HCEC 1CT (cell line): ENCODE measurements at places on chromosomes 3 and 15.

DNA sequence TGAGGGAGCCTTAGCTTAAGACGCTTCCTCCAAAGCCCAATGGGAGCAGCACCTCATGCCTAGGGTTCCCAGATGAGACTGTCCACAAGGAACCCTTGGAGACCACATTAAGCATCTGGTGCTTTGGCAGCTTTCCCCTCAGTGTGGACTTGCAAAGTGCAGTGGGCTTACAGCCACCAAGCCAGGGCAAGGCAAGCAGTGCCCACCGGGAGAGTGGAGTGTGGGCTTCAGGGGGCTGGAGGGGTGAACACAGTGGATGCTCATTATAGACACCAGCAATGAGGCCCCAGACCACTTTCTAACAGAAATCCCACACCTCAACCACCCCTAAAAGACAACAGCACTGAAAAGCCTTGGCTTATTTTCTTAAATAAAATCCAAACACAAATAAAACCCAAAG, 9.1 kb upstream of the MUSTN1 start:
- no peak for DNase-seq

DNA sequence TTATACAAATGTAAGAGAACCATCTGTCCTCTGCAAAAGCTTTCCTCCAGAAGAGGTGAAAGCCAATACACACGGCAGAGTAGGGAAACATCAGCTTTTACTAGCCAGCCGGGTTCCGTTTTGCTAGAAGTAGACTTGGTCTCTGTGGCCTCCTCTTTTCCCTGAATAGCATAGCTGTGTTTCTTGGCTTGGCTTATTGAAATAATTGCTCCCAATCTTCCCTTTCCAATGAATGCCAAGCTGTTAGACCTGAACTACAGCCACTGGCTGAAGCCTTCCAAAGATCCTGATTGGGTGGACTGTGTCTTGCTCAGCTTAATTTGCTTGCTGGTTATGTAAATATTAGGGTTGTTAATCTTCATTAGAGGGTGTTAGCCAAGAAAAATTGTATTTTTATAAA, 157.8 kb upstream of the ROPN1 start:
- DNase-seq = no peak

- peak; percentile 69 for DNase-seq
These were observed 63.7 kb downstream of the DCLK3 start for GRCh38 chr3:36700537-36701248.

GRCh38 chr3:71780430-71780829, 4.5 kb downstream of the PROK2 start:
- no peak for DNase-seq

- DNase-seq = no peak
These were observed 9.0 kb downstream of the CHMP2B start for GRCh38 chr3:87236093-87236492.

- DNase-seq = peak; percentile 59
These were observed 270.3 kb downstream of the RYR3 start for GRCh38 chr15:33581032-33581431.

DNA sequence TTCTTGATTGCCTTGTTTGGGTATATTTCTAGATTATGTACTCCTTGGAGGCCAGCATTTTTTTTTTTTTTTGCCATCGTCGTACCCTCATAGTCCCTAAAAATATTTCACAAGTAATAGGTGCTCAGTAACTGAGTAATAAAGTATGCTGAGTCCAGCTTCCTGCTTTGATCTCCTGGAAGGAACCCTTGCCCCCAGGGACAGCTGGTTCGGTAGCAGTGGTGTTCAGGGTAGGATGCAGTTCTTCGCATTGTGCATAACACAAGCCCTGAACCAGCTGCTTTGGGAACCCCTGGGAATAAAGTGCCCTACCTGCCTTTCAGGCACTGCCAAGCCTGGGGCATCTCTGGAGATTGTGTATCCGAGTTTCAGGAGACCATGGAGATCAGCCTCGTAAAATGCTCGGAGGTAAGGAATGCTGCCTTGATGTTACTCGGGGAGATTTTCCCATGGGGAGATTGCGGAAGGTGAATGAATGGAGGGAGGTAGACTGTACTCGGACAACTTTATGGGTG, 7.6 kb downstream of the MYZAP start:
- no peak for DNase-seq

DNA sequence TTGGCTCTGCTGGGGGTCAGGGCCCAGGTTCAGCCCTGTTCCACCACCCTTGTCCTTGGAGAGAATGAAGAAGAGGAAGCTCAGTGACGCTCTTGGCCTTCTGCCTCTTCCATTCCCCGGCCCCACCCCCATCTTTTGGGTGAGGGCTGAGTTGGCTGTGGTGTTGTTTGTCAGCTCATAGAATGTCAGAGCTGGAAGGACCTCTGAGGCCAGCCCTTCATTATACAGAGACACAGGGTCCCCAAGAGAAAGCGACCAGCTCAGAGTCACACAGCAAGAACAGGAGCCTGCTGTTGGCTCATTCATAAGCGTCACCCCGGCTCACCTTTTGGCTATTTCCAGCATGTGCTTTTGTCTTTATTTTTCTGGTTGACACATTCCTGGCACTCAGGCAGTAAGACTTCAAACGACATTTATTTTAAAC, 68.2 kb downstream of the AAGAB start:
- DNase-seq = no peak

DNA sequence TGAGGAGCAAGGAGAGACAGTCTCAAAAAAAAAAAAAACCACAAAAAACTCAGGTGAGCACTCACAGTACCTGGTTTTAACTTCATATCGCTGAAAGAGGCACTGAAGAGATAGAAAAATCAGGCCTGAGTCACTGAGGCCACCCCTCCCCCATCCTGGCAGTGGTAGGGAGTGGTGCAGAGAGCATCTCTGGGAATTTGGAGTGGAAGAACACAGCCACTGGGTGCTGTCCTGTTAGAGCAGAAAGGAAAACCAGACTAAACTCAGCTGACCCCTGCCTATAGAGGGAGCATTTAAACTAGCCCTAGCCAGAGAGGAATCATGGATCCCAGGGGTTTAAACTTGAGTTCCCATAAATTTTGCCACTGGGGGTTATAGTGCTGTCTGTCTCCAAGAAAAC, 22.2 kb upstream of the DNAJC13 start:
- DNase-seq = no peak
